ENCODE measurements at places on chromosomes 11 and 22.

GRCh38 chr11:128503245-128503991 lies 83.9 kb downstream of the ETS1 start:
- peak; percentile 55 for DNase-seq

- DNase-seq, result no peak
Measured at GRCh38 chr11:77346906-77347603, 45.6 kb upstream of the GDPD4 start.

DNA sequence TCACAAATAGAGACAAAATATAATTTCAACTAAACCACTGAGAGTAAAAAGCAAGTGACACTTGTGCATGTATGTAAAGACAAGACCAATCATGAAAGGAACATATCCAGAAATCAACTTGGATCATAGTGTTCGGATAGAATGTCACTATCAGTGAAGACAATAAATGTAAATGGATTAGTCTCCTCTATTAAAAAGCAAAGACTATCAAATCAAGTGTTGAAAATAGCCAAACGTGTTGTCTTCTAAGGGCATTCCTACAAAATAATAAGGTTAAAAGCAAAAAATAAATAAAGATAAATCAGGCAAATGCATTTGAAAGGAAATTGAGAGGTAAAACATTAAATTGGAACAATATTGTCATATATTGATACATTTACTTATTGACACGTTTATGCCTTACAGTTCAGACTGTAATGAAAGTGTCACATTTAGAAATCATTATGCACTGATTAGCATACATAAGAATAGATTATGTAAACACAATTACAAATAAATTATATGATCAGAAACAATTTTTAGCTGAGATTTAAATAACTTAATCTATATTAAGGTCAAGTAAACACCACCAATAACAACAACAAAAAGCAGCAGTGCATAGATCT lies 1100.1 kb downstream of the BRD1 start:
- no peak for DNase-seq

DNA sequence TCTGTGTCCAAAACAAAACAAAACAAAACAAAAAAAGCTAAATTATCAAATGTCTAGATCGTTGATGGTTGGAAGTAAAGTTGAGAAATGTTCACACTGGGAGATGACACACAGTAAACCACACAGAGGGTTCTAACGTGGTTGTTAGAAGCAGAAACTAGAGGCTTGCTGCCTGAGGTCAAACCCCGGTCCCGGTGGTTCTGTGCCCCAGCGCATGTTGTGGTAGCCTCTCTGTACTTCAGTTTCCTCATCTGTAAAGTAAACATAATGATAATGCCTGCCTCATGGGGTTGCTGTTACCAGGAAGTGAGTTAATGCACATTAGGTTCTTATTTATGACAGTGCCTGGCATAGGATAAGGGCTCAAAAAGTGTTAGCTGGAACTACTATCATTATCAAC lies 33.4 kb downstream of the PPARA start:
- no peak for DNase-seq

- DNase-seq, result no peak
Measured at GRCh38 chr22:30816413-30816812, 121.7 kb downstream of the OSBP2 start.

GRCh38 chr22:31332010-31332409 lies 14.1 kb downstream of the PATZ1 start:
- no peak for DNase-seq

GRCh38 chr11:108289699-108290098 lies 66.8 kb downstream of the ATM start:
- DNase-seq, result no peak

- DNase-seq, result no peak
Measured at GRCh38 chr11:116459185-116460045, 313.4 kb downstream of the BUD13 start.

- peak; percentile 71 for DNase-seq
Measured at GRCh38 chr11:81237139-81237538, 1496.5 kb downstream of the FAM181B start.

DNA sequence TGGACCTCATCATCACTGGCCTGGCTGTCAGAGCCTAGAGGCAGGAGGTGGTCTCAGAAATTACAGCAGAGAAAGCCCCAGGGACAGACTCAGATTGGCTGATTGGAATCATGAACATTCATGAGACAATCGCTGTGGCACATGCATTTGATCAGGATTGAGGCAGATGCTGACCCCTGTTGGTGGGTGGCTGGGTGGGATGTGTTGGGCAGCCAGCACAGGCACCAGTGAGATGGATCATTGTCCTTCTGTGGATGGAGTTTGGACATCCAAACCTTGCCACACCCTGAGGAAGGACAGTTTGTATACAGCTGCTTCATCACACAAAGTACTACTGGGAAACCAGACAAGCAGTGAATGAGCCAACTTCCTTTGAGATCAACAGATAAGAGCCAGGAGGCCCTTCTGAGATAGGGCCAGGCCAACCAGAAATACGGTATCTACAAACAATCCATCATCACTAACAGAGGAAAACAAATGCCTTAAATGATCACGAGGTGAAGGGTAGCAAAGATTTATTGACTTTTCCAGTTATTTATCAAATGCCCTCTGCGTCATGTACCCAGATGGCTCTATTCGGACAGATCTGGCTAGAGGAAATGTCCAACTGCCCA lies 17.3 kb downstream of the COMMD9 start:
- DNase-seq, result no peak

- peak; percentile 76 for DNase-seq
Measured at GRCh38 chr11:69636512-69637197, 4.3 kb upstream of the CCND1 start.

DNA sequence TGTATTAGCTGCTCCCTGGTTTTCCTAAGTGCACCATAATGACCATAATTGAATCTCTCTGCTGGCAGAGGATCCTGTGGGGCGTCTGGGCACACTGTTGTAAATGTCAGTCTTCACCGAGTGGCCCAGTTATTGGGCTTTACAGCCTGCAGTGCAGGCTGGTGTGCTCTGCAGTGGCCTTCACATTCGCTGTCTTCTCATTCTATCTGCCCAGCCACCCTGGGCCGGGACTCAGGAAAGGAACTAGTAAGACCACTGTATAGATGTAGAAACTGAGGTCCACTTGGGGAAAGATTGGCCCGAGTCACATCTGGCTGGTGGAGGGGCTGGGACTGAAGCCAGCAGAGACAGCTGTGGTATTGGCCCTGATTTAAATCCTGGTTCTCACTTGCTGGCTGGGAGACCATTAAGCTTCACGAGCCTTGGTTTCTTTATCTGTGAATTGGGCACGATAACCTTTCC lies 49.3 kb downstream of the TSPAN18 start:
- no peak for DNase-seq

All from RKO (cell line).